ENCODE measurements at places on chromosomes 3 and 15.

- no peak for DNase-seq
These were observed 65.5 kb downstream of the CORO2B start for GRCh38 chr15:68644083-68644904.

- no peak for DNase-seq
These were observed 78.3 kb downstream of the TFRC start for GRCh38 chr3:196003611-196004010.

DNA sequence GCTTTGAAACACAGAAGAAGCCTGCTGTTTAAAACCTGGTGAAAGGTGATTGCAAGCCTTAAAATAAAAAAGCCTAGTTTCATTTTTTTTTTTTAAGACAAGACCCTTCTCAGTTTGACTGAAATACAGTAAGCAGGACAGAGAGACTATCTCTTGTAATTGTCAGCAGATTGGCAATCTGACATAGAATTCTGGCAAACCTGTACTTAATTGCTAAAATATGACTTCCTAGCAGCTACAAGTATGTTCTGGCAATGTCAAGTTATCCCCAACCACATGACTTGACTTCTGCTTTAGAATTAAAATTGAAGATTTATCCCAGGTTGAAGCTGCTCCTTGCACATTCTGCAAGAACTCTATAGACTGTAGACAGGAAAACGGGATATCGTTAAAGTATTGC, 232.8 kb upstream of the NR2F2 start:
- no peak for DNase-seq

- no peak for DNase-seq
These were observed 77.4 kb upstream of the PLCL2 start for GRCh38 chr3:16807391-16807790.

GRCh38 chr3:22098021-22098420, 347.0 kb upstream of the ZNF385D start:
- no peak for DNase-seq

- no peak for DNase-seq
These were observed 77.0 kb upstream of the PRR23C start for GRCh38 chr3:139121513-139122220.

Measured in left kidney (tissue), 8 donors.